CD8-positive, alpha-beta memory T cell (primary cell): ENCODE measurements at places on chromosomes 1 and 21.
A peak's percentile ranks its signal among the peaks of the same experiment; 100 is the strongest.

DNA sequence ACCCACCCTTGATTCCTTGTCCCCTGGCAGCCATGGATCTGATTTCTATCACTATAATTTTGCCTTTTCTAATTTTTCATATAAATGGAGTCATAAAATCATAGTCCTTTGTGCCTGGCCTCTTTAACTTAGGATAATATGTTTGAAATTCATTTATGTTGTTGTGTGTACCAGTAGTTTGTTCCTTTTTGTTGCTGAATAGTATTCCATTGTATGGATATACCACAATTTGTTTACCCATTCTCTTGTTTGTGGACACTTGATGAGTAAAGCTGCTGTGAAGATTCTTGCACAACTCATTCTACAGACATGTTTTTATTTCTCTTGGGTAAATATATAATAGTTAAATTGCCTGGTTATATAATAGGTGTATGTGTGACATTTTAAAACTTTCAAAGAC is 22.7 kb upstream of the GJA8 start:
- H3K4me3 ChIP-seq: no peak overlapping the region
- no peaks in the 10 kb centered on the region for H3K36me3 ChIP-seq
- no peak for DNase-seq
- no peaks in the 10 kb centered on the region for H3K4me1 ChIP-seq
- H3K27ac ChIP-seq: no peak overlapping the region
- H3K27me3 ChIP-seq: no peaks in the 10 kb centered on the region

GRCh38 chr1:203328714-203329122 is 22.2 kb downstream of the FMOD start:
- no peak overlapping the region for H3K27ac ChIP-seq
- H3K27me3 ChIP-seq: no peaks in the 10 kb centered on the region
- H3K4me3 ChIP-seq: no peak overlapping the region
- peaks cover 47% of the 10 kb centered on the region for H3K4me1 ChIP-seq

- H3K4me3 ChIP-seq: no peak overlapping the region
- no peak overlapping the region for H3K27ac ChIP-seq
- no peaks in the 10 kb centered on the region for H3K36me3 ChIP-seq
- DNase-seq: no peak
These were observed 351.6 kb upstream of the PLXNA2 start for GRCh38 chr1:208595745-208596144.

DNA sequence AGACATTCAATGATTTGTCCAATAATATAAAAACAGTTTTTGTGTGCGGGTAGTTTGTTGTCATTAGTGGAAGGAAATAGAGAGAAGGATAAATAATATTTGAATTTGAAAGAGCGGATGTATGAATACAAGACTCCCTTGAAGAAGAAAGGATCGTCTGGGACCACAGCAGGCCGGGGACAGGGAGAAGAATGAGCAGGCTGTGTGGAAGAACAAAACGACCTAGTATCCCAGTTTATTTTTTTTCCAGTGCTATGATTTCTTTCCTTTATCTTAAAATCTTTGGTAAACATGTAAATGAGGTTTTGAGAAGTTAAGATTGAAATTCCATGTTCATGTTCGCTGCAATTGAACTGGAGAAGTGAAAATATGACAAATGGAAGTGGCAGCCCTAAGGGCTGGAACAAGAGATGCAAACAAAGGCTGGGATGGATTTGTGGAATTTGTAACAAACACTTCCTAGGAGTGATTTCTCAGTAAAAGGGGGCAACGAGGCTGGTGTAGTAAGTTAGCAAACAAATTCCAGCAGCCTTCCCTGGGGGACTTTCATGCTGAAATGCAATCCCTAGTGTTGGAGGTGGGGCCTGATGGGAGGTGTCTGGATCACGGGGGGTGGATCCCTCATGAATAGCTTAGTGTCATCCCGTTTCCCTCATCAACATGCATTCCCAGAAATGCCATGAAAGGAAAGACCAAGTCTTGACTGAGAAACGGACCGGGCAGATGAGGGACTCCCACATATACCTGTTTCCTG is 10.2 kb upstream of the IFI16 start:
- no peak overlapping the region for H3K4me3 ChIP-seq
- DNase-seq: no peak
- H3K27ac ChIP-seq: no peak overlapping the region
- no peaks in the 10 kb centered on the region for H3K36me3 ChIP-seq
- peaks cover 26% of the 10 kb centered on the region for H3K4me1 ChIP-seq

- peaks cover 64% of the 10 kb centered on the region for H3K4me1 ChIP-seq
- peak; percentile 56 for DNase-seq
- H3K36me3 ChIP-seq: no peaks in the 10 kb centered on the region
- no peaks in the 10 kb centered on the region for H3K27me3 ChIP-seq
- H3K4me3 ChIP-seq: peak overlapping the region; percentile 51
These were observed 25.5 kb downstream of the MAN1C1 start for GRCh38 chr1:25641931-25642573.

- H3K27ac ChIP-seq: no peak overlapping the region
- no peaks in the 10 kb centered on the region for H3K27me3 ChIP-seq
- no peak overlapping the region for H3K4me3 ChIP-seq
- H3K4me1 ChIP-seq: no peaks in the 10 kb centered on the region
- no peaks in the 10 kb centered on the region for H3K36me3 ChIP-seq
These were observed 31.9 kb downstream of the MTARC1 start for GRCh38 chr1:220818421-220819173.

- H3K4me3 ChIP-seq: no peak overlapping the region
- no peak overlapping the region for H3K27ac ChIP-seq
- no peaks in the 10 kb centered on the region for H3K4me1 ChIP-seq
- no peaks in the 10 kb centered on the region for H3K36me3 ChIP-seq
- no peak for DNase-seq
These were observed 23.0 kb downstream of the TMCC2 start for GRCh38 chr1:205250699-205251098.

DNA sequence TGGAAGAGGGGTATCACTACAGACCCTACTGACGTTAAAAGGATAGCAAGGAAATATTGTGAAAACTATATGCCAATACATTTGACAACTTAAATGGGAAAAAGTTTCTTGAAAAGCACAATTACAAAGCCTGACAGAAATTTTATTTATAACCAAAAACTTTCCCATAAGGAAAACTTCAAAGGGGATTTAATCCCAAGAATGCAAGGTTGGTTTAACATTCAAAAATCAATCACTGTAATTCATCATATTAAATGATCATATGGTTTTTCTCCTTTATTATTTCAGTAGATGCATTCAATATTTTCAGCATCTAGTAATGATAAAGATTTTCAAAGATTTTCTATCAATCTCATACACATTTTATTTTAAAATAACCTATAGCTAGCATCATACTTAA is 13.3 kb downstream of the LRRC8C start:
- no peak overlapping the region for H3K27ac ChIP-seq
- H3K4me1 ChIP-seq: peaks cover 47% of the 10 kb centered on the region
- no peak for DNase-seq
- H3K4me3 ChIP-seq: no peak overlapping the region
- H3K27me3 ChIP-seq: no peaks in the 10 kb centered on the region
- no peaks in the 10 kb centered on the region for H3K36me3 ChIP-seq

- DNase-seq: no peak
- no peaks in the 10 kb centered on the region for H3K27me3 ChIP-seq
- no peak overlapping the region for H3K27ac ChIP-seq
- H3K4me3 ChIP-seq: no peak overlapping the region
- no peaks in the 10 kb centered on the region for H3K36me3 ChIP-seq
These were observed 259.5 kb downstream of the GRIK1 start for GRCh38 chr21:29680273-29680672.

DNA sequence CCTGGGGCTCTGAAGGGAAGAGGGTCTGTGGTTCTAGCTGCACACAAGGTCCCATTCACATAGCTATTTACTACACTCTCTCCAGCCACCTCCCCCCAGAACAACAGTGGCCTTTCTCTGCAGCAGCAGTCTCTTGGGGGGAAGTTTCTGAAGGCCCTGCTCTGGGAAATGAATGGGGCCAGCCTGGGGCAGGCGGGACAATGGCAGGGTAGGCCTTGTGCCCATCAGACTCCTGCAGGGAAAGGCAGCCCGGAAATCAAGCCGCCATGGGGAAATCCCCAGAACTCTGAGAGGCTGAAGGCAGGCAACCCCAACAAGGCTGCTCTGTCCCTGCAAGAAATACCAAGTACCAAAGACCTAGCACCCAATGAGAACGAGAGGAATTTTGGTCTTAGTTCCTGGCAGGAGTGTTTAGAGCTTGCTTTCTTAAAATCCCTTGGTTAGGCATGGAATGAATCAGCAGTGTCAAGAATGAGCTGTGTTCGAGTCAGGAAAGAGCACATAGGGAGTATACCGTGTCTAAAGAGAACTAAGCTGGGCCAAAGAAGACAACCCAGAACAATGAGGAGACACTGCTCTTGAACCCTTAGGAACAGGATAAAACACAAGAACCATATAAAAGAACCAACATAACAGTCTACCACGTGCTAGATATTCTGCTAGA is 11.3 kb downstream of the ARHGEF11 start:
- no peak overlapping the region for H3K4me3 ChIP-seq
- no peaks in the 10 kb centered on the region for H3K27me3 ChIP-seq
- H3K27ac ChIP-seq: no peak overlapping the region
- H3K36me3 ChIP-seq: no peaks in the 10 kb centered on the region
- no peak for DNase-seq
- no peaks in the 10 kb centered on the region for H3K4me1 ChIP-seq

DNA sequence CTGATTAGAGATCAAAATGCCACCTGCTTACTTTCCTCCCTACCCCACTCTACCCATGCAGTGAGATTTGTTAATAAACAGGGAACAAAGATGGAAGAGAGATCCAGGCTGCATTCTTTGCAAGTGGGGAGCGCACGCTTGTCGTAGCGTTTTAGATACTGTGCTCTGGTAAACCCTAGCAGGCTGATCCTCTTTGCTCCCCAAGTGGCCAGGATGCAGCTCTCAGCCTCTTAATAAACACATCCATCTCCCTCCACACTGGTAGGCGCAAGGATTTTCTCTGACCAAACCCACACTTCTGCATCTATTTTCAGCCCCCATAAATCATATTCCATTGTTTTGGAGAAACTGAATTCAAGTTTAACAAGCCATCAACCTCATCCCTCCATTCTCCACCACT is 2.9 kb downstream of the PGBD5 start:
- H3K4me3 ChIP-seq: no peak overlapping the region
- DNase-seq: no peak
- no peaks in the 10 kb centered on the region for H3K36me3 ChIP-seq
- no peak overlapping the region for H3K27ac ChIP-seq
- H3K27me3 ChIP-seq: peaks cover 33% of the 10 kb centered on the region
- no peaks in the 10 kb centered on the region for H3K4me1 ChIP-seq

DNA sequence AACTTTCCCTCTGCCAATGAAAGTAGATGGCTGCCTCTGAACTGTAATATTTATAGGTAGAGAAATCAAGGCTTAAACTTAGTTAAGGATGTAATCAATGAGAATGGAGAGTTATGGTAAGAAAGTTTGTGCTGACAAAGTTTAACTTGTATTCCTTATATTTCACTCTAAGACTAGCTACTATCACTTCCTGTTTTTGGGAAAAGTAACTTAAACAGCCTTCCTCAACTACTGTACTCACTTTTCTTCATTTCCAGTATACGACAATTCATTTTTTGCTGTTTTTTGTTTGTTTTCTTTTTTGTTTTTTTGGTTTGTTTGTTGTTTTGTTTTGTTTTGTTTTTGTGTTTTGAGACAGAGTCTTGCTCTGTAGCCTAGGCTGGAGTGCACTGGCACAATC is 3.7 kb downstream of the RGS18 start:
- H3K4me3 ChIP-seq: no peak overlapping the region
- H3K27ac ChIP-seq: no peak overlapping the region
- H3K27me3 ChIP-seq: no peaks in the 10 kb centered on the region
- H3K4me1 ChIP-seq: no peaks in the 10 kb centered on the region
- no peak for DNase-seq

DNA sequence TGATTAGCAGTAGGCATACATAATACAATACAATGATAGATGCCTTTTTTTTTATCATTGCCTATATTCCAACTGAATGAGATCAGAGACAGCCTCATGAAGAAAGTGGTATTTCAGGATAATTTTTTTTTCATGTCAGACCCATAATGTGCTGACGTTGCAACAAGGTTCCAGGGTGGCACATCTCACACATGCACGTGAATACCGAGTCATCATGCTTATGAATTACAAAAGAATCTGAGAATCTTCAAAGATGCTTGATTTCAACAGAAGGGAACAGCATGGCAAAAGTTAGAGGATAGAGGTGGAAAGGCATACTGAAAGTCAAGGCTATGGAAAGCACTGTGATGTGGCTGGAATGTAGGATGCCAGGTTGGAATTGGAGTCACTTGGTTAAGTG is 5.0 kb upstream of the RNF11 start:
- no peaks in the 10 kb centered on the region for H3K36me3 ChIP-seq
- no peak overlapping the region for H3K27ac ChIP-seq
- H3K4me3 ChIP-seq: no peak overlapping the region
- H3K4me1 ChIP-seq: peaks cover 13% of the 10 kb centered on the region

DNA sequence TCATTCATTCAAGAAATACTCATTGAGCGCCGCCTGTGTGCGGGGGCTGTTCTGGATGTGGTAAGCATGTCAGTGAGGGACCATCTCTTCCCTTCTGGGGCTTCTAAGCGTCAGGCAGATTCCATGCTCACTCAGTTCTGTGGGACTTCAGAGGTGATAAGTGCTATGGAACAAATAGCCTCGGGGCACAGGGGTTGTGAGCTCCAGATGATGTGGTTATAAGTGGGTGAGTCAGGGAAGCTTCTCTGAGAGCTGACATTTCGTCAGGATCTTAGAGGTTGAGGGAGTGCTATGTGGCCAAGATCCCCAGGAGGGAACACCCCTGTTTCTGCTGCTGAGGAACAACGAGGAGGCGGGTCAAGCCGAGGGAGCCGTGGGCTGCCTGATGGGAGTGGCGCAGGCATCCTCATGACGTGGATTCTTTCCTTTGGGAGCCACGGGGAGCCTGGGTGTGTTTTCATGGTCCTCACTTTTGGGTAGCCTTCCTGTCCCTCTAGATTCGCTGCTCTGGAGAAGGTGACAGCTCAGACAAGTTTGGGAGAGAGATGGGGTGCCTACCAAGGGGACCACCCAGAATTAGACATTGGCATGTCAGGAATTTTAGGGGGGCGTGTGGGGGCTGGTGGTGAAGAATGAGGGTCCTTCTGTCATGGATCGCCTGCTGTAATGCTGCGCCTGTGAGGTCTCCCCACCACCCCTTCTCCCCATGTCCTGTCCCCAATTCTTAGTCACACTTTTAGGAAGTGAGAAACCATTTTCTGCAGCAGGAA is 38.5 kb downstream of the HUNK start:
- H3K4me3 ChIP-seq: no peak overlapping the region
- H3K4me1 ChIP-seq: no peaks in the 10 kb centered on the region
- no peak for DNase-seq
- H3K27me3 ChIP-seq: no peaks in the 10 kb centered on the region
